Suprapubic skin (tissue), 4 donors: ENCODE measurements at places on chromosomes 3 and 15. TPM values are rescaled to one million over a fixed set of nuclear protein-coding genes. Genes with fewer than 3 reads are reported as not detected.

DNA sequence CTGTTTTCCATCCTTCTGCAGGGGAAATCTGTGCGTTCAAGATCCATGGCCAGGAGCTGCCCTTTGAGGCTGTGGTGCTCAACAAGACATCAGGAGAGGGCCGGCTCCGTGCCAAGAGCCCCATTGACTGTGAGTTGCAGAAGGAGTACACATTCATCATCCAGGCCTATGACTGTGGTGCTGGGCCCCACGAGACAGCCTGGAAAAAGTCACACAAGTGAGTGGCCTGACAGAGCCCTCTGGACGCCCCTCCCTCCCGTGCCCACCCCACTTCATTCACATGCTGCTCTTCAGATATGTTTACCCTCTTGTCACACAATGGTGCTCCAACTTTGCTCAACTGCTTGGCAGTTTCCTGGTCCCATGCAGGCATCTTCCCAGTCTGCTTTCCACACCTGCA, 274.3 kb upstream of the TRIM42 start:
- DNase-seq = no peak

DNA sequence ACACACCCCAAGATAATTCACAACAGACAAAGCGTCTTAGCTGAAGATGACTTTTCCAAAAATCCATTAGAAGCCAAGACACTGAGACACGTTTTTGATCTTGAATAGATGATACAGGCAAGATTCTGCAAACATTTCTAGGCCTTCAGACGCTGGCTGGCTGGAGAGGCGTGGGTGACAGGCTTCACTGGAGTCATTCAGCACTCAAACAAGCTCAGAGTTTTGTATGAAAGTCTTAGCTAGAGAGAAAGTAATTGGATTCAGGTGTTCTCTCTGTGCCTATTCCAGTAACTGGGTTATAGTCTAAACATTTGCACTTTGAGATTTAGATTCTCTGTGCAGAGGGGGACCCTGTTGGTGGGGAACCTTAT, 147.7 kb upstream of the BHLHE40 start:
- DNase-seq = no peak

DNA sequence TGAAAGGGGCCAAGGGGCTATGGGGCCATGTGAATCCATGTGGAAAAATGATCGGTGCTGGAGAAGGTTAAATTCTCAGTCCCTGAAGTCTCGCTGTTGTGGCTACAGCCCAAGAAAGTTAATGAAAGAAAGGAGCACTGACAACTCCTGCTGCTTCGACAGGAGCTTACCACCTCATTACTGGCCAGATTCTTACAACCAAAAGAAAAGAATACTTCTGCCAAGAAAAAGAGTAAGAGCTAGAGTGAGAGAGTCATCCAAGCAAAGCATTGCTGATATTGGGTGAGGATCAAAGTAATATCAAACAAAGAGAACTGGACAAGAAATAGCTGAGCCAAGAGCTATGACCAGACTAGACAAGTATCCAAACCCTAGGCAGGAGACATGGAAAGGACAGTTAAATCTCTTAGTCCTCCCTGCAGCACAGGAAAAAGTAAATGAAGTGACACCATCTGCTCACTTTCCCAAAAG, 348.4 kb upstream of the PLSCR5 start:
- no peak for DNase-seq

DNA sequence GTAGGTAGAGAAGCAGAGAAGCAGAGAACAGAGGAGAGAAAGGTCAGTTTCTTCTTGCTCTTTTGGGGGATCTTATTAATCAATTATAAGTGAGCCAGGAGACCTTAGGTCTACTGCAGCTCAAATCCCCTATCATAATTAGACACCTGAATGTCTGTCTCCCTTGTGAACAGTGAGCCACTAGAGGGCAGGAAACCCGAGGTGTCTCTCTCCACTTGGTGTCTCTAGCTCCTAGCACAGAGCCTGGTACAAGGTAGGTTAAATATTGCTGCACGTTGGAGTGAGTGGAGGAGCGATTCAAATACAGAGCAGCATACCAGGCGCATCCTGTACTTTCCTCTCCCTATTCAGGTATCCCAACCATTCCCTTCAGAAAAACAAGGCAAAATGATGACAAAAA, 2.0 kb upstream of the ST8SIA2 start:
- DNase-seq = no peak

DNA sequence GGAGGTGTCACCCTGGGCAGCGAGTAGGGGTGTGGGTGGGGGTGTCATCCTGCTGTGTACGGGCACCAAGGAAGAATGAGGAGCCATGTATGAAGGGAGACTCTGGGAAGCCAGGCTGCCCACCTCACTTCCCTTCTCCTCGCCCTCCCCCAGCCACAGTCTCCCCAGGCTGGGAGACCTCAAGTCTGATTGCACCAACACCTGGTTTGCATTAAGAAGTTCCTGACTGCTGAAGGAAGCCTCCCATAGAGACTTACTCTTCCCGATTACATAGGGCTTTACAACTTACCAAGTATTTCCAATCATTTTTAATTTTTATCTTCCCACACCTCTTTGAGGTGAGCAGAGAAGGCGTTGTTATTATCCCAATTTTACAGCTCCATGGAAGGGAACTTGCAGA, 29.5 kb upstream of the SMAD3 start:
- no peak for DNase-seq

DNA sequence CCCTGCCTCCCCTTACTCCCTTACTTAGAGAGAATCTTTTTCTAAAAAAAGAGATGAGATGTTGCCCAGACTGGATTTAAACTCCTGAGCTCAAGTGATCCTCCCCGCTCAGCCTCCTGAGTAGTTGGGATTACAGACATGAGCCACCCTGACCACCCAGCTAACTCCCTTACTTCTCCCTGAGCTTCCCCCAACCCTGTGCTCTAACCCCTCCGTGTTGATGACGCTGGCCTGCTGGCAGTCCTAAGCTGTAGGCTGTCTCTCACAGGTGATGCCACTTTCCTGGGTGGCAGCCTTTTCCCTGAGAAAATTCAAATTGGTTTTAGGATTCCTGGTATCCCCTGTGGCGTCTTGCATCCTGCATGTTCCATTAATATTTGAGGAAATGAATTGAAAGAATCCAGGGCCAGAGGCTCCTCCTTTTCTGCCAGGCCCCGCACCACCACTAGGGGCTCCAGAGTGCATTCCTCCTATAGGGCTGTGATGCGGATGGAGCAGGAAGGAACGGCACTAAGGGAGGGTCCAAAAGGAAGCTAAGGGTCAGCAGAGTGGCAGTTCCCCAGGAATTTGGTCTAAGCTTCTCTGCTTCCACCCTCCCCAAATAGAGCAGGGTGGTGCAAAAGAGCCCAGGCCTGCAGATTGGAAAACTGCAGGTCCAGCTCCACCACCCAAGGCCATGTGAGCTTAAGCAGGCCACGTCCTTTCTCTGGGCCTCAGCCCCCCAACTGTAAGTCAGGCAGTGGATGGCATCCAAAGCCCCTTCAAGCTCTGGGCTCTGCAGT, 101.1 kb downstream of the DAPK2 start:
- DNase-seq = no peak

The TRH gene
- total RNA-seq = not detected
